ENCODE measurements at places on chromosomes 2 and 18.

- no peak for DNase-seq
Measured at GRCh38 chr18:58413667-58414628, 214.9 kb downstream of the ALPK2 start.

- DNase-seq = no peak
Measured at GRCh38 chr2:35503738-35504199, 851.8 kb upstream of the CRIM1 start.

DNA sequence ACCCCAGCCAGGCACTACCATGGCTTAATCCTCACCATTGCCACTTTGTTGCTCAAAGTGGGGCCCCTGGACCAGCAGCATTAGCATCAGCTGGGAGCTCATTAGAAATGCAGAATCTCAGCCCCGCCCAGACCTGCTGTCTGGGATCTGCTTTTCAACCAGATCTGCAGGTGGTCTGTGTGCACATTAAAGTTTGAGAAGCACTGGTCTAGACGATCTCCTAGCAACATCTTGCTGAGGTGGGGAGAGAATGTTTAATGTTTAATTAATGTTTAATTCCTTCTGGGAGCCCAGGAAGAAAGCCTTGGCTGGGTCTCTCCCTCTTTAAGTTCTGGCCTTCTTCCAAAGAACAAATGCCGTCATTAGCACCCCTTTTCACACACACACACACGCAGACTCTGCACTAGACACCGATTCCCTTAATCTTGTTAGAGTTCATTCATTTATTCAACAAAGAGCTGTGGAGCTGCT, 53.7 kb downstream of the EDAR start:
- DNase-seq = no peak

- DNase-seq = peak; percentile 48
Measured at GRCh38 chr2:179218848-179219594, 45.6 kb downstream of the SESTD1 start.

GRCh38 chr2:215606219-215606618, 170.4 kb upstream of the FN1 start:
- no peak for DNase-seq

All from stimulated activated CD4-positive, alpha-beta T cell treated with anti-CD3 and anti-CD28 coated beads, Interleukin-4, amount 100 ng/mL, for 1 hour (primary cell).